Head of caudate nucleus (tissue), 42 donors: ENCODE measurements at places on chromosomes 2 and 18.

DNA sequence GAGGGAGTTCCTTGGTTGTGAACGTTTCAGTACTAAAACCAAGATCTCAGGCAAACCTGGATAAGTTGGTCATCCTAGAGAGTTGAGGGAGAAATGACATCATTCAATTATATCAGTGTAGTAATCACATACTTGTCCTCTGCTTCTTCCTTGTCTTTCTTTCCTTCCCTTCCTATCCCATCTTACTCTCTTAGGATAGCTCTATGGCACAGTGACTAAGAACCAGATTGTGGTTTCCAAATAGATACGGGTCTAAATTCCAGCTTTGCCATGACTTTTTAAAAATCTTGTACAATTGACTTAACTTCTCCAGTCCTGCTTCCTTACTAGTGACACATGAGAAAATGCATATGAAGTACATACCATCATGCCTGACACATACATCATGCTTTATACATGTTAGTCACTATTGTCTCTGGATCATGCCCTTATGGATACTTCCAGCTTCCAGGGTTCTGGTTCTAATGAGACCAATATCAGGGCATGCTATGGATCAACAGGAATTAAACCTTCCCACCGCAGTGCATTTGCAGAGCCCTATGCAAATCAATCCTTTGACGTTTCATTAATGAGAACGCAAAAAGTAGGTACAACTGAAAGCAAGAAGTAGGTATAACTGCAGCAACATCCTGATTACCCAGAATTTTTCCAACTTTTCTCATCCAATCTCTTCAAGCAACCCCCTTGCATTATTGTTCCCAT, 168.0 kb upstream of the KLF7 start:
- no peak for DNase-seq

DNA sequence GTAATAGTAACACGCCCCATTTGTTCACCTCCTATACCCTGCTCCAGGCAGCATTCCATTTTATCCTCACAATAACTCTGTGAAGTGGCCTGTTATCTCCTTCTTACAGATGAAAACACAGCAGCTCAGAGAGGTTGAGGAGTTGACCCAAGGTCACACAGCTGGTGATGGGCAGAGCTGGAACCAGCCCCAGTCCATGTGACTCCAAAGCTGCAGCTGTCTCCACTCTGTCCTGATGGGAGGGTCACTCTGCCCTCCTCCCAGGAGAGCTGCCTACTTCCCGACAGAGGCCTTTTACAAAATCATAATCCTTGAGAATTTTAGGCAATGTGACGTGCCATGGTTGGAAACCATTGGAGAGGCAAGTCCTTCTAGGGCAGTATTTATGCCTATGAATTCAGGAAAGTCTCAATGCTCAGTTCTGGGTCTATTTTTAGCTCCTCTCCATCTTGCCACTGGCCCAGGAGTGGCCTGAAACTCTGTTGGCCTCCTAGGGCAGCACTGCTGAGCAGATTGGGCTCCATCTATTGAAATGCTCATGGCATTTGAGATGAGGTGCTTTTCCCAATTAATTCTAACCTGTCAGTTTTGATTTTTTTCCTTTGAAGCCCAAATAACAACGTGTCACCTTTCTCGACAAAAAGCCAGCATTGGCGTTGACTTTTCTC, 162.0 kb upstream of the MSH6 start:
- no peak for DNase-seq

DNA sequence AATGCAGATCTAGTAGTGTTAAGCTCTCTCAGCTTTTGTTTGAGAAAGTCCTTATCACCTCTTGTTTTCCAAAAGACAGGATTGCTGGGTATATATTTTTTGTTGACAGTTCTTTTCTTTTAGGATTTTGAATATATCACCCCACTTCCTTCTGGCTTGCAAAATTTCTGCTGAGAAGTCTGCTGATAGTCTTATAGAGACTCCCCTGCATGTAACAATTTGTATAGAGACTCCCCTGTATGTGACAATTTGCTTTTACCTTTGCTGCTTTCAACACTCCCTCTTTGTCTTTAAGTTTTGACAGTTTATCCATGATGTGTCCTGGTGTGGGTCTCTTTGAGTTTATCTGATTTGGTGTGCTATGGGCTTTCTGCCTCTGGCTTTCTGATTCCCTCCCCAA, 115.0 kb upstream of the CCDC85A start:
- DNase-seq = no peak

GRCh38 chr2:225052703-225053102, 10.4 kb upstream of the DOCK10 start:
- DNase-seq = no peak
